Esophagus squamous epithelium (tissue), 5 donors: ENCODE measurements at places on chromosomes 3 and 15.

GRCh38 chr3:48347500-48347899 lies 14.0 kb upstream of the SPINK8 start:
- DNase-seq = no peak

- DNase-seq = no peak
Observed at GRCh38 chr3:37237252-37237651, 62.9 kb upstream of the LRRFIP2 start.

- DNase-seq = no peak
Observed at GRCh38 chr3:174758943-174759342, 100.2 kb upstream of the NAALADL2 start.

DNA sequence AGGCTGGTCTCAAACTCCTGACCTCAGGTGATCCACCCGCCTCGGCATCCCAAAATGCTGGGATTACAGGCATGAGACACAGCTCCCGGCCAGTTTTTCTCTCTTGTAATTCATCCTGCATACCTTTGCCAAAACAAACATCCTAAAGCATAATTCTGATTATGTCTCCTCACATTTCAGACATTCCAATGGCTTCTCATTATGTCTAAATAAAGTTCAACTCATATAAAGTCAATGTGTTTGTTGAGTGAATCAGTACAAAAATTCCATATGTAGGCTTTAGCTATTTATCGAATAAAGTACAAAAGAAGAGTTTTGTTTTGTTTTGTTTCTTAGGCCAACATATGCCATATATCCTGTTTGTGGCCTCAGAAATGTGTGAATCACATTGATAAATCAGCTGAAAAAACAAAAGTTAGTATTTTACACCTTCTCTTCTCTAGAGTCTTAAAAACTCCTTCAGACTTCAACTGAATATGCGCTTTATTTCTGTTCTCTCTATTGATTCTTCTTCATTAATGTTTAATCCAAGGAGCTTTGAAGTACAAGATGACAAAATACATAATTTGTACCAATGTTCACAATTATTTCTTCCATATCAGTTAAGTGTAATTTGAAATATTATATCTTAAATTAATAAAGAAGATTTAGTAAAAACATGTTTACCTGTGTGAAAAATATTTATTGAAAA lies 165.8 kb downstream of the MECOM start:
- DNase-seq = no peak

GRCh38 chr15:46213551-46213950 lies 578.7 kb downstream of the SQOR start:
- DNase-seq = no peak

DNA sequence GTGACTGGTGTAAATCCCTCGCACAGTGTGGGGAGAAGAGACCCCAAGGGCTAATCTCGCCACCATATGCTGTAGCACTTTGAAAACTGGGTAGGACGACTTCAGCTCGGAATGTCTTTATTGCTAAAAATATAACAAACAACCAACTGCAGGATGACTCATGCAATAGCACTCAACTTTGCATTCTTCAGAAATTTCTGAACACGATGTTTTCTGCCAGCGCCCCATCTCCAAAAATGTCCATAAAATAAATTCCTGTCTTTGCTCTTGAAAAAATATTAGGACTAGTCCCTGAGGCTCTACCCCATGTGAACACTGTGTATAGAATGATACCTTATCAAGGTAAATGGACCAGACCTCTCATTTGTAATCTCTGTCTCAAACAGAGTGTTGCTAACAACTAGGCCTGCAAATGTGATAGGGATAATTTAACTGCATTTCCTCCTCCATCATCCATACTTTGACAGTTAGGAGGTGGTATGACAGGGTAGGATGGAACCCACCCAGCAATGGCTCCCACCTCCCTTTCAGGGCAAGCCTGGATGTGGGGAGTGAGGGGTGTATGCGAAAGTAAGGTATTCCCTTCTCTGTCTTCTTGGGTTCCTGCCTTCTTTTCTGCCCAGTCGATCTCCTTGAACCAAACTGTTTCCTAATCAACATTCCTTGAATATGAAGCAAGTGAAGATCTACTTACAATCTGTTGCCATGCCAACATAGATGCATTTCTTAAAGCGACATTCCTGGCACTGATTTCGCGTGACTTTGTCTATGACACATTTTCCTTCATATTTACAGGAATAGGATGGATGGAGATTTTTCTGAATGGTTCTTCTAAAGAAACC lies 201.1 kb downstream of the NR1D2 start:
- DNase-seq = no peak
